ENCODE measurements at places on chromosomes 5 and 9.

GRCh38 chr9:123003466-123003865 lies 30.0 kb upstream of the GPR21 start:
- DNase-seq = no peak

GRCh38 chr5:77356740-77357139 lies 135.4 kb downstream of the WDR41 start:
- no peak for DNase-seq

- DNase-seq = no peak
Measured at GRCh38 chr5:62954578-62954977, 376.0 kb downstream of the LRRC70 start.

DNA sequence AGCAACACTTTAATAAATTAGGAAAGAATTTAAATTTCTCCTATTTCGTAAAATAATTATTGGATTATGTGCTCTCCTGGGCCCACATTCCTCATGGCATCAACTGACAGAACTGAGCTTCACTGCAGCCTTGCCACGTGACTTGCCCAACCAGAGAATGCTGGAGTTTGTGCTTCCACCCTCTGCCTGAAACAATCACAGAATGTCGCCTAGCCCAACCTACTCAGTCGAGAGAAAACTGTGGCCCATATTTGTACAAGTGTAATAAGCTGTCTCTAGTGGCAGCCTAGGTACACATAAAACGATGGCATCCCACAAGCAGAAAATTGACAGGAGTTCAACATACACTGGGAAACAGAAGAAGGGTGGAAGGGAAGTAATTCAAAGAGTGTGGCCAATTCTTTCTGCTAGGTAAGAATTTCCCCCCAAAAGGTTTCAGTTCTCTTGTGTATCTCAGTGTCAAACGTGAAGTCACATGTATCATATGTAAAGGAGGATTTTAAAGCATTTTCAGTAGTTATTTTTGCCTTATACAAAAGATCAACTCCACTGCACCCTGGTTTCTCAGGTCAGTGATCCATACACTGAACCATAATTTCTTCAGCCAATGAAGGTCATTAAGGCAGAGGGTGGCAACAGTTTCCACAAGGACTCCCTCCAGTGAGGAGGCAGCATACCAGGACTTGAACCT lies 41.7 kb downstream of the ZNF608 start:
- DNase-seq = no peak

GRCh38 chr9:26368241-26368640 lies 524.4 kb downstream of the CAAP1 start:
- no peak for DNase-seq

DNA sequence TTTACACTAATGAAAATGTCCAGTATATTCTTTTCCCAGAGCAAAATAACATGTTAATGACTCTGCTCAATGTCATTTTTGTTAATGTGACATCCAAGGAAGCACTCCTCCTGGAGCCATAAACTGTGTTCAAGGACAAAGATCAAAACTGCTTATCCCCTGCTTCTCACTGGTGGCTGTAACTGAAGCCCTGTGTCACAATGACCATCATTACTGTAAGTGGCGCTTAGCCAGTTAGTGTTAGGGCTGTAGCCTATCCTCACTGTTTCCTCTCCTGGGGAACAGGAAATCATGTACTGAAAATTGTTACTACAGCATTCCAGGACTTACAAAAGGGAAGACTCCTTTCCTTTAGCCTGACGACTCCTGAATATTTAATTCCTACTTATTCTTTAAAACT lies 71.7 kb upstream of the COX7C start:
- no peak for DNase-seq

DNA sequence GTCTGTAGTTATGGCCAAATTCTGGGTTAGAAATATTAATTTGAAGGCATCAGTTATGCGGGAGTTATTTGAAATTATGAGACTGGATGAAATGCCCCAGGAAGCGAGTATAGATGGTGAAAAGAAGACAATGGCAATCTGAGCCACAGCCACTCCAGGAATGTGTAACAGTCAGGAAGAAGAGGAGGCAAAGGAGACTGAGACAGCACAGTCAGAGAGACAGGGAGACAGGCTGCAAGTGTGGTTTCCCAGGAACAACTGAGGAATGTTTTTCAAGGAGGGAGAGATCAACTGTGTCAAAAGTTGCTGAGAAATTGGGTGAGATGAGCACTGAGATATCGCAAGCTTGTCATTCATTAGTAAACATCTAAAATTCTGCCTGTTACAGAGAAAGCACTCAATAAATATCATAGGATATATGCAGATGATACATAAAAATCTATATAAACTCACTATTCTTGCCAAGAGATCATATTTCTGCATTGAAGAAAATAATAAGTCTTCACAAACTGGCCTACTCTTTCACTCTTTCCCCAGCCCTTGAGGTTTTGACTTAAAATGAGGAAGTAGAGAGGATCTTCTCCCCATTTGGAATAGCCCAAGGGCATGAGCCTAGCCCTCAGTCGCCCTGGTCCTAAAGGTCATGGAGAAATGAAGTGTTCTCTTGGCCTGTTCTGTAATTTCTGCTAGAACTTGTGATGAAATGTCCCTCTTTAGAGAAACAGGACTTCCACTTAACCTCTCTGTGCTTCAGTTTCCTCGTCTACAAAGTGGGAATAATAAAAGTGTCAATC lies 48.5 kb upstream of the RLN1 start:
- no peak for DNase-seq

DNA sequence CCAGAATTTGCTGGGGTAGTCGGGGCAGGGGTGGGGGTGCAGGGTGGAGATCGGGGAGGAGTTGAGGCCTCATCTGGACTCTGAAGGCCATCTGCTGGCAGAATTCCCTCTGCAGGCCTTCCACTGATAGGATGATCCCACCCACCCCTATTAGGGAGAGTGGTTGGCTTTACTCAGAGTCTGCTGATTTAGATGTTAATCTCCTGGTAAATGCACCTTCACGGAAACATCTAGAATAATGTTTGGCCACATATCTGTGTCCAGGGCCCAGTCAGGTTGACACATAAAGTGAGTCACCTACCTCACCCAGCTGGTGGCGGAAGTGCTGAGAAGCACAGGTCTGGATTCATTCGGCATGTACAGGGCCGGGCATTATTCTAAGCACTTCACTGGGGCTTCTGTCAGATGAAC lies 50.0 kb downstream of the DAPK1 start:
- DNase-seq = no peak

DNA sequence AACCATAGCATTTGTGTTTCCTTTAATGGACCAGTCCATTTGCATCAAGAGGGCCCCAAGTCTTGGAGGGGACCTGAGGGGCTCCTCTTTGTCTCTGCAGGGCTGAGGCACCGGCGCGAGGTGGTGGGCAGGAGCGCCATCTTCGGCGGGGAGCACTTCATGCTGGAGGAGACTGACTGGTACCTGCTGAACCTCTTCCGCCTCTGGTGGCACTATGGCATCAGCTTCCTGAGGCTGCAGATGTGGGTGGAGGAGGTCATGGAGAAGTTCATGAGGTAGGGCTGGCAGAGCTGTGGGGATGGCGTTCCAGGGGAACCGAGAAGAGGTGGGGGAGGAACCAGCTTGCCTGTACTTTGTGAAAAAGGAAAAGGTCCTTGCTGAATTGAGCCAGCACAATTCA lies 6.1 kb downstream of the PCYOX1L start:
- no peak for DNase-seq

GRCh38 chr5:100553209-100553608 lies 18.0 kb downstream of the FAM174A start:
- no peak for DNase-seq

GRCh38 chr9:78682216-78682615 lies 385.3 kb downstream of the PSAT1 start:
- no peak for DNase-seq

- DNase-seq = no peak
Measured at GRCh38 chr5:95591490-95591901, 28.4 kb upstream of the GPR150 start.

GRCh38 chr5:81207009-81207408 lies 26.1 kb upstream of the CKMT2 start:
- DNase-seq = no peak

Data from stimulated activated effector memory CD8-positive, alpha-beta T cell treated with anti-CD3 and anti-CD28 coated beads, Interleukin-12 subunit alpha, Interleukin-12 subunit beta, amount 100 ng/mL, for 72 hours (primary cell).